Neuronal stem cell (in vitro differentiated cells): ENCODE measurements at places on chromosomes 7 and 10.
A peak's percentile ranks its signal among the peaks of the same experiment; 100 is the strongest.

- DNase-seq = no peak
Observed at GRCh38 chr7:110084181-110084807, 1006.6 kb upstream of the LRRN3 start.

- DNase-seq = no peak
Observed at GRCh38 chr10:122097935-122098334, 109.0 kb downstream of the TACC2 start.

DNA sequence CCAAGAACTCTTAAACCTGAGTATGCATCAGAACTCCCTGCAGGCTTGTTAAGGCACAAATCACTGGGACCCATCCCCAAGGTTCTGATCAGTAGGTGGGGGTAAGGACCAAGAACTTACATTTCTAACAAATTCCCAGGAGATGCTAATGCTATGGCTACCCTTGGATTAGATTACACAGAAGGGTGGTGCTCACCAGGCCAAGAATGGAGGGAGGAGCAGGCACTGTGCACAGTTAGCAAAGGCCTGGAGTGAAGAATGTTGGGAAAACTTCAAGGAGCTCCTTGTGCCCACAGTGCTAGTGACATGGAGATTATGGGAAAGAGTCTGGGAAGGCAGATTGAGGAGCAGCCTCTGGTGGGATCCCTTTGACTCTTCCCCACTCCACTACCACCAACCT lies 1.9 kb downstream of the PRSS2 start:
- DNase-seq = no peak

- no peak for DNase-seq
Observed at GRCh38 chr10:93654201-93654600, 41.9 kb downstream of the PDE6C start.

DNA sequence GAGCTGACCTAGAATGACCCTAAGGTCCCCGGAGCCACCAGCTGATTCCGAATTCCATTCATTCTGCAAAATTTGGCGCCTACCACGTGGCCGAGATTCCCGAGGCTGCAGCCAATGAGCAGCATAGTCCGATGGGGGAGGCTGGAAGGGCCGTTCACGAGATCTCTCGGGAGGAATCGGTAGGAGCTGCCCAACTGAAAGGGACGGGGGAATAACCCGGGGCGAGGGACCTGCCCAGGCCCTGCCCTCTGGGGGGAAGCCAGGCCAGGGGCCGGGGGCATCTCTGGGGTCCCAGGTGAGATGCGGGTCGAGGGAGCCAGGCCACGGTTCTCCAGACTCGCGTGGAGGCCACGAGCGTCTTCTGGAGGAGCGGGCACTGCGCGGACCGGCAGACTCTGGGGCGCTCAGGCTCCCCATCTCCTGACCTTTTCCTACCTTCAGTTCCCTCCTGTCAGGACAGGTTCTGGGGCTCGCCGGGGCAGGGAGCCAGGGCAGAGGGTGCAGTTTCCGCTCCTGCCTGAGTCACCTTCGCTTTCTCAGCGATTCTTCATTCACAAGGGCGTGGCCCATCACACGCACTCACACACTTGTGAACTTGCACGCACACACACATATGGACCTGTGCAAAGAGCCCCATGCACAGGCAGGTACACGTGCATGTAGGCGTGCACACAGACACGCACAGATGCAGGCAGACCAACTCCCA lies 173.4 kb downstream of the RNF216 start:
- no peak for DNase-seq

- DNase-seq = no peak
Observed at GRCh38 chr10:62178568-62178967, 90.1 kb downstream of the RTKN2 start.

DNA sequence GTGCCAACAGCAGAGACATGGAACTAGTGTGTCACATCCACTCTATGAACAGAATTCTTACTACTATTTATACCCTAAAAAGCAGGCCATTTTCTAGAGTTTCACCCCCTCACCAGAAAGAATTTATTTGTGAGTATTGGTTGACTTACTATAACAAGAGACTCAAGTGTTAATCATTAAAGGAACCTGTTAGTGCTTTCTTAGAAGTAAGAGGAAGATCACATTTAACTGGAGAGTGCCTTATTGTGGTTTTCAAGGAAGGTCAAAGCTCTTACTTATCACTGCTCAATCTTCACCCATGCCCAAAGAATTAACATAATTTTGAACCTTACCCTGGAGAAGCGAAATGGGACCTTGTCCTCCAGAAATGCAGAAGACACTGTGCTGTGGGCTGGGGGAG lies 169.3 kb upstream of the PRSS1 start:
- DNase-seq = no peak

DNA sequence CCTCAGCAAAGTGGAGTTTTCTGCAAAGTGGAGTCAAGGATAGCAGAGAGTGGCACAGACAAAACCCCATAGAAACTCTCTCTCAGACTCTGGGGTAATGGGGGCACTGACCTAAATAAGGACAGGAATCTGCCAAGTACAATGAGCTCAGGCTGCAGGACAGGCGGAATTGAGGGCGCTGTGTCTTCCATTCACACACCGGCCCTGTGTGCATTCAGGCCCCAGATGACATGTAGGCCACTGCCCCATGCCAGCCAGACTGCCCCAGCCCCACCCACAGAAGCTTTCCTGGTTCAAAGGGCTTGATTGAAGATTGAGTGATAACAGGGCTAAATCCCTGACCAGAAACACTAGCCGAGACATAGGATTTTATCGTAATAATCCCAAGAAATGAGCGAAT lies 52.7 kb downstream of the EEPD1 start:
- DNase-seq = no peak

- no peak for DNase-seq
Observed at GRCh38 chr7:94444813-94445212, 50.1 kb downstream of the COL1A2 start.

- DNase-seq = no peak
Observed at GRCh38 chr7:144454256-144455039, 51.0 kb upstream of the NOBOX start.

DNA sequence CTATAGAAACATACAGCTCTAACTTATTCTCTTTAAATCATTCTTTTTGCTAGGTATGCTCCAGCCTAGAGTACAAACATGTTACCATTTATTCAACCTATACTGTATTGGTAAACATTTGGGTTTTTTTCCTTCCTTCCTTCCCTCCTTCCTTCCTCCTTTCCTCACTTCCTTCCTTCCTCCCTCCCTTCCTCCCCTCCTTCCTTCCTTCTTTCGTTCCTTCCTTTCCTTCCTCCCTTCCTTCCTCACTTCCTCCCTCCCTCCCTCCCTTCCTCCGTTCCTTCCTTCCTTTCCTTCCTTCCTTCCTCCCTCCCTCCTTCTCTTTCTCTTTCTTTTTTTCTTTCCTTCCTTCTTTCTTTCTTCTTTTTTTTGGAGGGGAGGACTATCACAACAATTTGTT lies 286.7 kb upstream of the PRKCQ start:
- no peak for DNase-seq

- DNase-seq = no peak
Observed at GRCh38 chr10:24869354-24870015, 82.9 kb downstream of the PRTFDC1 start.

DNA sequence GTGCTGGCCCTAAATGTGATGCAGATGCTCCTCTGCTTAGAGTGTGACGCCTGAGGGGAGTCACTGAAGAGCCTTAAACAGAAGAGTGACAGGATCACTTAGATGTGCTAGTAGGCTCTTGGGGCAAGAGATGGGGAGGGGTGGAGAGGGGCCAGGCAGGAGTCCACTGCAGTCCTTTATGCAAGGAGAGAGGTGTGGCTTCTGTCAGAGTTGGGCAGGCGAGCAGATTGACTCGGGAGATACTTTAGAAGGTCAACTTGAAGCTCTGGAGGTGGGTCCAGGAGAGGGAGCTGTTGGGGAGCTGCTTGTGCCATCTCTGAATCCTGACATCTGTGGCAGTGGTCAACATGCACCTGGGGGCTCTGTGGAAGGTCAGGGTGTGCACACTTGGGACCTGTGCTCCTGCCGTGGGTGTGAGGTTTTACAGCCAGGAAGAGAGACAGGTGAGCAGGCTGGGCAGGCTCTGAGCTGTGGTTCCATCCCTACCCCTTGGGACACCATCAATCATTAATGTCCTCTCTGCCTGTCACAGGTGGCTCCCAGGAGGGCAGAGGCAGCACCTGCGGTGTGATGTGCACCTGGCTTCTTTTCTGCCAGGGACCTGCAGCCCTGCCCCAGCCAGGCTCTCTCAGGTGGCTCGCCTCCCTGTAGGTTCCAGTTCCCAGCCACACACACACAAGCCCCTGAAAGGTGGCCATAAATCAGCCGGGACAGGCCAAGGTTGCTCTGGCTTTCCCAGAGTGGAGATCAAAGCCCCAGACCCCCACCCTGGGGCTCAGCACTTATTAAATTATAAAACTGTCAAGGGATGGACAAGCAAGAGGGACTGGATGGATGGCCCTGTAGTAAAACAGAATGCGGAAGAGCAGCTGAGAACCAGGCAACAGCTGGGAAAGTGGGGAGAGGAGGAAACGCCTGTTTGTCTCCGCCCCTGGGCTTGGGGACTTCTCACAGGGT lies 14.0 kb downstream of the NEURL1 start:
- DNase-seq = no peak

- no peak for DNase-seq
Observed at GRCh38 chr10:78436706-78437406, 403.2 kb downstream of the RPS24 start.

- DNase-seq = no peak
Observed at GRCh38 chr7:50416527-50417182, 33.5 kb downstream of the FIGNL1 start.

DNA sequence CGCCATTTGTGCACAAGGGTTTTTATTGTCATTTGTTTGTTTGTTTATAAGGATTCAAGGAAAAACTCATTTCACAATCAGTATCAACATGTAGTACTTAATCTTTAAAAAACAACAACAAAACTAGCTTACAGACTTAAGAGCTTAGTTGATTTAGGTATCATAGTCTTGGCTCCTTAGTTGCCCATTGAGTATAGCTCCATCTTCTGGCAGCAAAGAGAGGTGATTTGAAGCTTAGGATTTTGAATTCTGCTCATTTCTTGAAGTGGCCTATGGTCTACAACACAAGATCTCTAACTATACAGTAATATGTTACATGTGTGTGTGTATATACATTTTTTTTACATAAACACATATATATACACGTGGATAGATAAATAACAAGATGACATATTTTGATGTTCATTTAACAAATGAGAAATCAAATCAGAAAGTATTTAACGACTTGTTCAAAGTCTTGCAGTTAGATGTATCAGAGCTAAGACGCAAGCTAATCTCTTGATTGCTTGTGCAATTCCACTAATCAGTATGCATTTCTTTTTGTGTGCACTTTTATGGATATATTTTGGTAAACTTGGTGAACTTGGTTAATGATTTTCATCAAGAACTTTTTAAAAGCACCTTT lies 307.3 kb downstream of the CAMK1D start:
- DNase-seq = peak; percentile 14

- no peak for DNase-seq
Observed at GRCh38 chr7:95549818-95550529, 46.3 kb downstream of the PDK4 start.

- no peak for DNase-seq
Observed at GRCh38 chr7:104584620-104585019, 256.2 kb downstream of the LHFPL3 start.

DNA sequence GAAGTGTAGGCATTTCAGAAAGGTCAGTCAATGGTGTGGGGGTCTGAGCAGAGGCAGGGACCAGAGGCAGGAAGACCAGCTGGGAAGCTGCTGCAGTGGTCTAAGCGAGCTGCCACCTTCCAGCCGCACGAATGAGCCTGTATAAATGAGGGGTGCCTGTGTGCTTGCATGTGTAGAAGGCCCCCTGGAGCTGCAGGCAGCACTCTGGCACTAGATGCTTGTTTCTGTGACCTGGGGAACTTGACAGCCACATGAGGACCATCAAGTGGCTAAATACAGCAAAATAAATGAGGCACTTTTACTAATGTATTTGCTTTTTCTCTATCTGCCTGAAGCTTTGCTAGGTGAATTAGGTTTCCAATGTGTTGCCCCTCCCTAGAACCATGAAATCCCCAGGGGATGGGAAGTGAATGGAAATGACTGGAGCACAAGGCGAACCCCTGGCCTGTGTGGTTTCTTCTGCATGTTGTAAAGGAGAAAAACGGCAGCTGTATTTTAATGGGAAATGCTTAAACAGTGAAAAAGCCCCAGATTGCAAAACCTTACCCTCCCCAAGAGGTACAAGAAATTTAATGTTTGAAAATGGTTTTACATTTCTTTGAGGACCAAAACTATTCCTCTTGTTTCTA lies 57.7 kb downstream of the PYROXD2 start:
- DNase-seq = no peak

- DNase-seq = no peak
Observed at GRCh38 chr10:126671402-126671975, 996 bp upstream of the C10orf90 start.

DNA sequence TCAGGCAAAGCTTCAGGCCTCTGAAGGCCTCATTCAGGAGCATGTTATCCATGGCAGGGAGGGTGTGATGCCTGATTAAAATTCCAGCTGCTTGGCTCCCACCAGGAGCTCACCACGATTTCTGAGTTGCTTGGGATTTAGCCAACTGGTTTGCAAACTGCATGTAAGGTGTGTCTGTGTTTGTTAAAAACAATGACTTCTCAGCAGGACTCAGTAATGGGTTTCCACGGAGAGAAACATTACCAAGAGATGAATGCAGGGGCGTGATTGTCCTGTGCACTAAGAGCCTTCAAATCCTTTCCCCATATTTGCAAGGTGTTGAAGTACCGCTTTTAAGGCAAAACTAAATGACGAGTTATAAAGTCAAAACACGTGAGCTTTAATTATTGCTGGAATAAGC lies 88.8 kb upstream of the BTBD16 start:
- no peak for DNase-seq

GRCh38 chr7:28988091-28988490 lies 30.0 kb upstream of the TRIL start:
- DNase-seq = no peak

DNA sequence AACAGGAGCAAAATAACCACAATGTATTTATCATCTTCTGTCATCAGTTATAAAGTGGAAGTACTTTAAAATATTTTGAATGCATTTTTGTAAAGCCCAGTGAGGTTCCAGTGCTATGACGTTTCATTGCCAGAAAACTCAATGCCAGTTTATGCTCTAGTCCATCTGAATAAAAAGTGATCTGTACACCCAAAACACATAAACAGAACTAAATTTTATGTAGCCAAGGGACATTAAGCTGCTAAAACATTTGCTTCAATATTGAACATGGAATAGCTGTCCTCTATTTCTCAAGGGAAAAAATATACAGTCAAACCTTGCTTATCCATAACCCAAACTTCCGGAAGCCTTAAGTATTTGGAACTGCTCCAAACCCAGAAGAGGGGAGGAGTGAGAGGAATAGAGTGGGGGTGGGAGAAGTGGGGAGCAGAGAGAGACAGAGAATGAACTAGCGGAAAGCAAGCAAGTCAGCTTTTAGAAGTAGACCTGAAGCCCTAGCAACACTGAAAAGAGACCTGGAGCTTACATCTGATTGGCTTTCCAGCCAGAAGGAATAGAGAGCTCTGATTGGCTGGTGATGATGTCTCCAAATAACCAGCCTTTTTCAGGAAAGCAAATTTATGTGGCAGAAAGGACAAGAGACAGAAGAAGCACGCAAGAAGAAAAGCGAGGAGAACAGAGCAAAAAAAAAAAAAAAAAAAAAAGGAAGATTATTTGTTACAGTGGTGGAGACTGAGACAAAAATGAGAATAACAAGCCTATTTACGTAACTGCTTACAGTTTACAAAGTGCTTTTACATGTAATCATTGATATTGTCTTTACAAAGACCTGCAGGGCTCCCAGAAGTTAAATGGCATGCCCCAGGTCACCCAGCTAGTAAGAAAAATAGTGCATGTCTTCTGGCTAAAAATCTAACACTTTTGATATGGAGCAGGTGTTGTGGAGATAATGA lies 196.0 kb downstream of the RNLS start:
- peak; percentile 29 for DNase-seq
